ENCODE measurements at places on chromosomes 7 and 10.

DNA sequence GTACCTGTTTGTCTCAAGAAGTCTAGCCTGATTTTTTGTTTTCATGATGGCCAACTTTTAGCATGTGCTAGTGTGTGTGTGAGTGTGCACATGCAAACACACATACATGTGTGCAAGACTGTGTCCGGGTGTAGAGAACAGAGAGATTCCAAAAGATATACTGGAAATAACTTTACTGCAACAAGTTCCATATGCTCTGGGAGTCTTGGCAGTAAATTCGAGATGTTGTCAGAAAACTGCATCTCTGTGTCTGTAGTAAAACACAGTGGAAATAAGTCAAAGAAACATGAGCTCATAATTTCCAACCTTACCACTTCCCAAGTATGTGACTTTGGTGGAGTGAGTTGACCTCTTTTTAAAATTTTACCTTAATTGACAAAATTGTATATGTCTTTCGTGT is 950.8 kb upstream of the C7orf33 start:
- no peak for DNase-seq

DNA sequence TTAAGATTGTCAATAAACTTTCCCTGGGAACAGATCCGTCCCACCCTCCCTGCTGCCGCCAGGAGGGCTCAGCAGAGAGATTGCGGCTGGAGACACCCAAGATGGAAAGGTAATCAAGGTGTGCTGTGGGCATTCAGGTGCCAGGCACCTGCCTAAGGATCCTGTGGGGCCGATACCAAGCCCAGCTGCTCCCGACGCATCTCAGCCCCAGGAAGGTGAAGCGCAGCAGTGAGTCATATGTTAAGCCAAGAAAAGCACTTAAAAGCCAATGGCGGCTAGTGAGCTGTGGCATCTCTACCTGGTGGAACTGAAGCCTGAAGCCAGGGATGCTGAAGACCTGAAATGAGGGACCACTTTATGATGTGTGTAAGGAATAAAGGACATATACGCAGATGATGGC is 6.1 kb downstream of the WDR86 start:
- no peak for DNase-seq

DNA sequence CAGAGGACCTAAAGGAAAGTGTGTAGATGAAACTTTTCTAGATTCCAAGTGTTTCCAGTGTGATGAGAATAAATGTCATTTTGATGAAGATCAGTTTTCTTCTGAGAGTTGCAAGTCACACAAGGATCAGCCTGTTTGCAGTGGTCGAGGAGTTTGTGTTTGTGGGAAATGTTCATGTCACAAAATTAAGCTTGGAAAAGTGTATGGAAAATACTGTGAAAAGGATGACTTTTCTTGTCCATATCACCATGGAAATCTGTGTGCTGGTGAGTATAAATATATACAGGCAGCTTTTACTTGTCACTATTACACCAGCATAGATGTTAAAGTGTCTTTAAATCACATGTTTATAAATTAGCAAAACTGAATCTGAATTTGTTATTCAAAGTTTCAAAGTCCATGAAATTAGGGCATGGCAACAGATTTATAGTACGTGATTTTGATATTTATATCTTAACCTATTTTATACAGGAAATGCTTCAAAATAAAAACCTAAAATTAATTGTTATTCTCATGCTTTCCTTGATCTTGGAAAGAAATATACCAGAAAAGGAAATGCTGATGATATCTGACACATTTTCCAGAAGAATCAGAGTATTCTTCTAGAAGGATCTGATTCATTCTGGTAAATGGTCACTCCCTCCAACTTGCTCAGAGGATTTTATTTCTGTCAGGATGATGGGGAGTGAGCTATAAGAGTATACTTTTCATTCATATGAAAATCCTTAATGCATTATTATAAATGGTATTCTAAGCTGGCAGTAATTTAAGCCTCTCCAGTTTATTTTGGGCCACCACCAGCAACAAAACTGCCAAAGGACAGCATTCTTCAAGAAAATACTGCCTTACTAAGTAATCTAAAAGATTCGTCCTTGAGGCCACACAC is 71.4 kb downstream of the ITGB8 start:
- no peak for DNase-seq

GRCh38 chr7:27172315-27172774 is 1.8 kb downstream of the HOXA10 start:
- DNase-seq, result no peak

GRCh38 chr10:72567421-72567820 is 58.5 kb downstream of the MICU1 start:
- DNase-seq, result no peak

GRCh38 chr7:141952461-141952860 is 5.7 kb upstream of the CLEC5A start:
- DNase-seq, result no peak

DNA sequence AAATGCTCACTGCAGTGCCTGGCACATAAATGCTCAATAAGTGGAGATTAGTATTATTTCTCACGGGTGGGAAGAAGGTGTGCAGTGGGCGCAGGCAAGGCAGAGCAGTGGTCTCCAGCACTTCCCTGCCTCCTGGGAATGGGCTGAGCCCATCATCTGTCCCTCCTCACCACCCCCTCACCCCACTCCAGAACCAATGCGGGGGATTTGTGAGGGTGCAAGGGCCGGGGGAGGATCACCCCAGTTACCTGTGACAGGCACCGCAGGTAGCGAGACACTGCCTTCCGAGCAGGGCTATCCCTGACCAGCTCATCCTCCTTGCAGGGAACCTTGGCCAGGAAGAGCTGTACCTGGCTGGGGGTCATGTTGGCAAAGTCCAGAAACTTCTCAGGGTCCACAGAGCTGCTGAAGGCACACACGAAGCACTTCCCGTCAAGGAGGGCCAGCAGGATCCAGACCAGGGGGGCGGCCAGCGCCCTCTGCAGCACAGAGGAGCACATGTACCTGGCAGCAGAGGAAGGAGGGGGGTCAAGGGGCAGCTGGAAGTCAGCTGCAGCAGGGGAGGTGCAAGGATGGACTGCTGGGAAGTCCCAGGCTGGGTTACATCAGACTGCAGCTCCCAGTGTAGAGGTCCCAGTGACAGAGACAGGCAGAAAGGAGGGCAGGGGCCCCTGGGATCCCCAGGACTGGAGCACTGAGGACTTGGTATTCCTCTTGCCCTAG is 2.8 kb downstream of the CALHM3 start:
- DNase-seq, result no peak

DNA sequence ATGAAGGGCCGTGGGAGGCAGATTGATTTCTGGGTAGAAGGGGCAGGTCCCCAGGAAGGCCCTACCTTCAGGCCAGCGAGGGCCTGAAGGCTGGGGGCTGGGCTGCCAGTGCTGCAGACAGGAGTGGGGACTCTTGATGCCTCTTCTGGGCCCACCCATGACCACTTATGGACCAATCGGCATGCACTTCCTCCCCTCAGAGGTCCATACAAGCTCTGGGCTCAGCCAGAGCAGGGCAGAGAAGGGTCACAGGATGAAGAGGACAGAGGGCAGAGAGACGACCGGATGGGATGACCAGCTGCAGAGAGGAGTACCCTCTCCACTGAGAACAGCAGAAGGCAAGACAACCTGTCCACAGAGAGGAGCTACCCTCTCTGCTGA is 120.1 kb downstream of the DYNC2I1 start:
- DNase-seq, result no peak

GRCh38 chr7:7385421-7385820 is 150.3 kb downstream of the COL28A1 start:
- DNase-seq, result no peak

DNA sequence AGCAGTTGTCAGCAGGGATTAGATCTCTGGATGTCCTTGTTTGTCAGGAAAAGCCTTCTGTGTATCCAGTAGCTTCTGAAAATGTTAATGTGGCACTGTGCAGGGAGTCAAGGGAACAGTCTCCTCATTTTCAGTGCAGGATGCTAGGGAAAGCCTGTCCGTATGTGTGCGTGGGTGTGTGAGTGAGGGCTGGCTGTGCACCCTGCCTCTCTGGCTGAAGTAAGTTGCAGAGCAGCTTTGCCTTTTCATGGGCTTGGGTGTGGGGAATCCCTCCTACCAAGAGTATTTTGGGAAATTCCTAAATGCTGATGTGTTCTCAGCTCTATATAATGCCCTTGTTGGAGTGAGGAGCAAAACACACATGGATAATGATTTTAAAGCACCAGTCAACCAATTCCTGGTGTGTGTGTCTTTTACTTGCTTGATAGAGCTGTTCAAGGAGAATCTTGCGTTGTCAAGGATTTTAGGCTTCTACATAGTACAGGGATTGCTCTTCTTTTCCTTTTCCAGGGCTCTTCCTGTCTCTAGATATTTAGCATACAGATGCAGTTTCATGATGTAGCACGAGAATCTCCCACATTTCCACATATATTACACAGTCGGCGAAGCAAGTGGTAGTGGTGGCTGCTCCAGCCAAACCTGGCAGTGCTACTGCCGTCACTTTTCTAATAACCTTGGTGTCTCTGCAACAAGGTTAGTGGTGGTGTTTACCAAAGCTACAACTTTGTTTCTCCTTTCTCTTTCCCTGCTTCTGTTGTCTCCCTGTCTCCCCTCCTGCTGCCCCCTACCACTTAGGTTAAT is 92.8 kb downstream of the MCU start:
- no peak for DNase-seq

- no peak for DNase-seq
Measured at GRCh38 chr7:142771353-142771723, 568 bp downstream of the PRSS2 start.

DNA sequence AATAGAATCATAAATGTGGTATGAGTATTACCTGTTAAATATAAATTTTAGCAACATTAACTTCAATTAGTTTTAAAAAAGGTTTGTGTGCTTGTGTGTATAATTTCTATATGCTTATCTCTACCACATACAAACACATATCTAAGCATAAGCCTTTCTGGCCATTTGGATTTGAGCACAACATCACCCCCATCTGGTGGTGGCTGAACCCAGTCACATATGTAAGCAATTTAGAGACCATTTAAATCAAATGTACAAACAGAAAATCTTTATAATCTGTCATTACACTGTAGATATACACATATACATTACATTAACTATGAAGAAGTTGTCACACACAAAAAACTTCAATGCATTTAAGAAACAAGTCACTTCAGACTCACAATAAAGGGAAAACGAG is 31.7 kb downstream of the GPR22 start:
- no peak for DNase-seq

DNA sequence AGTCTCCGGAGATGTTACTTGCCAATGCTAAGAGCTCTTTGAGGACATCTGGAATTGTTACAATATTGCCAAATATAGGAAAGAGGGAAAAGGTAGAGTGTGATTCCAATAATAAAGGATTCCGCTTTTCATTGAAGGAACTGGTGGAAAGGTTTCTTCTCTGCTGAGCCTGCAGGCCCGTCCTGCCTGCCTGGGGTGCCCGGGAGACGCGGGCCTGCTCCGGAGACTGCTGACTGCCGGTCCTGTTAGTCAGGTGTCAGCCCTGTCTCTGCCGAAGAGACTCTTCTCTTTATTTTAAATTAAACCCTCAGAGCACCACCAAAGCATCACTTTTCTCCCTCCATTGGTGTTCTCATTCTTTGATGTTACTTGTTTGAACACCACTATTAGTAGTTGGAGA is 2.2 kb downstream of the EGFR start:
- DNase-seq, result no peak

DNA sequence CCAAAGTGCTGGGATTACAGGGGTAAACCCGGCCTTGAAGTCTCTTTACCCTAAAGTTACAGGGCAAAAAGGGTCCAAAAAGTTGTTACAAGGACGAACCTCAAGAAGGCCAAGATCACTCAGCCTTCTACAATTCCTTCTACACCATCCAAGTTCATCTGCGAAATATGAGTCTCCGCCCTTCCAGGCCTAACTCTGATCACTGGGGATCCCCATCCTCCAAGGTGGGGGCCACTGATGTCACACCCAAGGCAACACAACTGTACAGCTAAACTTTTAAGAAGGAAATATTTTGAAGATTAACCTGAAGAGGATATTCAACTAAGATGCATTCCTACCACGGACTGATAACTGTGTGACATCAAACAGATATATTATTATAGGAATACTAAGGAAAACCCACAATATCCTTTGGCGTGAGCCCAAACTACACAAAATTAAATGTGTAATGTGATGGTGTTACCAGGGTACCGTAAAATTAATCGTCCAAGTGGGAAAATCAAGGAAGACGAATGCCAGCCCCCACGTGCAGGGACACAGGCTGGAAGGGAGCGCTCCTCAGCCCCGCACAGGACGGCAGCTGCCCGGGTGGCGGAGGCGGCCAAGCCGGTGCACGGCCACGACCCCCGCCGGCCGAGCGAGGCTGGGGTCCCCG is 1.0 kb downstream of the PAXIP1 start:
- DNase-seq, result no peak

GRCh38 chr7:2104716-2105115 is 128.0 kb downstream of the MAD1L1 start:
- DNase-seq, result no peak

DNA sequence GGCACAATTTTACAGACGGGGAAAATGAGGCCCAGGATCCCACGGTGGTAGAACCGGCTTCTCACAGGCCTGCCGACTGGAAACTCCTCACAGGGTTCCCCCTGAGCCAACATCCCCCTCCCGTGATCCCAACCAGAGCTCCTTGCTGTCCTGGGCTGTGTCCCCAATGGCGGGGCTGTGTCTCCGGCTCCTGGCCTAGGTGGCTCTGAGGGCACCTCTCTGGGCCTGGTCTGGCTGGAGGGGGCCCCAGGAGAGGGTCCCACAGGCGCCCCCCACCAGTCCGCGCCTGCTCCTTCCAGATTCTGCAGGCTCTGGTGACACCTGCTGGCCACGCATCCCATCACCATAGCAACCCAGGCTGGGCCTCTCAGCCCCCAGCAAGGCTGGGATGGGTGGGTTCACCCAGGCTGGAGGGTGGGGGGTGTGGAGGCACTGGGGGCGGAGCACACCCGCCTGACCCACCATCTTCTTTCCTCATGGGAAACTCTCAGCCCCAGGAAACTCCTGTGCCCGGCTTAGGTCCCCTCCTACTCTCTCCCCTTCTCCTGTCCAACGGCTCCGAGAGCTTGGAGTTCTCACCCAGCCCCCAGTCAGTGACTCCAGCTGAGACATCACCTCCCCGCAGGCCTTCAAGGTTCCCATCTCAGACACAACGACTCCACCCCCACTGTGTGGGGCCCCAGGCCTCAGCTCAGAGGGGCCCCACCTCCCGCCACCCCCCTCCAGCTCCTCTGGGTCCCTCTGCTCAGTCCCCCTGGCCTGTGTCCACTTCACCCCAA is 27.1 kb upstream of the TNRC18 start:
- no peak for DNase-seq

- no peak for DNase-seq
Measured at GRCh38 chr10:85047170-85047834, 718.9 kb downstream of the CCSER2 start.

DNA sequence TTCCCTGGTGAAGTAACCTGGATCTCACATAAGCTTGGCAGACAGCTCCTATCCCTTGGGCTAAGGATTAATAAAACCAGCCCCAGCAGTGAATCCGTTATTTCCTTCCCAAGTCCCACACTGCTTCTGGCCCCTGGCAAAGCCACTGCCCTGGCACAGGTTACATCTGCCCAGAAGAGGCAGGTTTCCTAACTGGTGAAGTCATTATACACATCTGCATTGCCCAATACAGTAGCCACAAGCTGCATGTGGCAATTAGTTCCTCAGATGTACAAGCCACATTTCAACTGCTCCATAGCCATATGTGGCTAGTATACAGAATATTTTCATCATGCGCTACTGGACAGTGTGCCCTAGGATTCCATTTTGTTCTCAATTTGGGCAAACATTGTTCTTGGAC is 273.0 kb downstream of the GRM8 start:
- DNase-seq, result no peak

- no peak for DNase-seq
Measured at GRCh38 chr10:21689881-21690280, 155.8 kb downstream of the MLLT10 start.

GRCh38 chr10:27614776-27615175 is 110.7 kb downstream of the RAB18 start:
- no peak for DNase-seq

- DNase-seq, result no peak
Measured at GRCh38 chr10:14543904-14544210, 213.1 kb upstream of the FRMD4A start.

Measured in smooth muscle cell of the brain vasculature (primary cell).